ENCODE measurements at places on chromosomes 16 and 17. TPM values are rescaled to one million over a fixed set of nuclear protein-coding genes. Genes with fewer than 3 reads are reported as not detected.

DNA sequence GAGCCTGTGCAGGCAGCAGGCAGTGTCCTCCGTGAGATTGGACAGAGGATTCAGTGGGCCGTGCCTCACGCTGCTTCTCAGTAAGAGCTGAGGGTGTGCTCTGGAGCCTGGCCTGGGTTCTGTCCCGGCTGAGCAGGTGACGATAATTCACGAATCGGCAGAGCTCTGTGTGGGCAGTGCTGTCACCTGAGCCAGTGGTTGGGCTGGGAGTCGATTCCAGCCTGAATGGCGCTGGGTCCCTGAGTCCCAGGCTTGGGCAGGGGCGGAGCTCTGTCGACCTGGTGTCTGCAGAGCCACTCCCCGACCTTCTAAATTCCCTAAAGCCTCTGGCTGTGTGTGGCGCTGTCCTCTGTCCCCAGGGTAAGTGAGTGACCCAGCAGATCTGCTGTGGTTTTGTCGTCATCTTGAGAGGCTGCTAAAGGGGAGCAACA lies 8.4 kb downstream of the ACSF3 start:
- no peak for DNase-seq

RRN3 gene
- 57.7 TPM for total RNA-seq

AOC2 gene
- total RNA-seq = 8.0 TPM

GRCh38 chr17:37791447-37792399 lies 46.9 kb upstream of the HNF1B start:
- DNase-seq = no peak
